ENCODE measurements at places on chromosomes 3 and 15. TPM values are rescaled to one million over a fixed set of nuclear protein-coding genes. Genes with fewer than 3 reads are reported as not detected.

Gene ZIC1
- not detected for total RNA-seq

Gene MRPL46
- total RNA-seq: 79.2 TPM

Gene STAB1
- total RNA-seq: 0.28 TPM

Gene ACSBG1
- 0.35 TPM for total RNA-seq

Gene SLCO3A1
- not detected for total RNA-seq

Gene AMT
- 32.5 TPM for total RNA-seq

Gene CPB1
- total RNA-seq: not detected

Gene TJP1
- 25.9 TPM for total RNA-seq

Gene COL6A5
- total RNA-seq: not detected

Gene MYL3
- total RNA-seq: not detected

Gene HDAC11
- 10.5 TPM for total RNA-seq

Gene FAM98B
- 4.7 TPM for total RNA-seq

Gene SIDT1
- 0.07 TPM for total RNA-seq

Gene TTLL13
- 0.29 TPM for total RNA-seq

Gene KIAA1143
- 27.2 TPM for total RNA-seq

Gene TMEM207
- not detected for total RNA-seq

Gene SKIC8
- total RNA-seq: 98.2 TPM

Gene CYP1A1
- total RNA-seq: 7.9 TPM

Gene IL17RD
- total RNA-seq: 0.20 TPM

Gene KLF15
- total RNA-seq: 7.8 TPM

Gene CCR8
- total RNA-seq: not detected

Gene VEPH1
- total RNA-seq: not detected

Gene HTR3D
- total RNA-seq: not detected

Gene GCSAM
- total RNA-seq: not detected

Gene NLGN1
- not detected for total RNA-seq

Gene ADGRG7
- total RNA-seq: not detected

Gene CHL1
- not detected for total RNA-seq

Gene IGSF11
- total RNA-seq: not detected

Gene CCDC54
- not detected for total RNA-seq

Gene VPS18
- 15.8 TPM for total RNA-seq

Gene PDCD6IP
- total RNA-seq: 116 TPM

Gene ITIH3
- 105 TPM for total RNA-seq

Gene TMC3
- total RNA-seq: not detected

Gene ZCWPW2
- 0.53 TPM for total RNA-seq

Gene ZNF80
- total RNA-seq: not detected

Gene SPINT1
- total RNA-seq: 0.45 TPM

Gene MEIS2
- 12.6 TPM for total RNA-seq

Gene ONECUT1
- 9.3 TPM for total RNA-seq

Gene DVL3
- 29.0 TPM for total RNA-seq

Gene TRPM7
- 31.7 TPM for total RNA-seq

Gene ARL6
- total RNA-seq: 6.2 TPM

Data from HepG2 (cell line).